HS-5 (cell line): ENCODE measurements at places on chromosomes 11 and 22.

- DNase-seq = no peak
These were observed 1.1 kb downstream of the KCNQ1 start for GRCh38 chr11:2445746-2446551.

- DNase-seq = no peak
These were observed 555 bp downstream of the TP53I11 start for GRCh38 chr11:44950031-44950624.

DNA sequence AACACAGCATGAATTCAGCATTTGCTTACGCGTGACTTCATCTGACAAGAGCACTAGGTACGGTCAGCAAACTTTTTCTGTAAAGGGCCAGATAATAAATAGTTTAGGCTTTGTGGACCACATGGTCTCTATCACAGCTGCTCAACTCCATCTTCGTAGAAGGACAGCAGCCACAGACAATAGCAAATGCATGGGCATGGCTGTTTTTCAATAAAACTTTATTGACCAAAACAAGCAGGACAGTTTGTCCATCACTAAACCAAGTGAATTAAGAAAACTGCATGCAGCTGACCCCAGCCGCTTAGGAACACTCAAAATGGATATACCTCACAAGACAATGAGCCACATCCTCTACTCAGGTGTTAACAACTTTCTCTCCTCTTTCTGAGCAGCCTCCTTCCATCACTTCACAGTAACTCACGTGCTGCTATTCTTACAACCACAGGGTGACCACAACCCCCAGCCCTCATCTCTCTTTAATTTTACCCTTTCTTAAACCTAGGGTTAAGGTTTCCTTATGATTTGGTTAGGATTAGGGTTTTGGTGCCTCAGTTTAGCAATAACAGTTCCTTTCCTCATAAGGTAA is 22.7 kb upstream of the ARHGAP32 start:
- DNase-seq = no peak

- DNase-seq = no peak
These were observed 32.4 kb downstream of the JAM3 start for GRCh38 chr11:134101282-134101681.

- no peak for DNase-seq
These were observed 2.4 kb upstream of the ASCC2 start for GRCh38 chr22:29840498-29840897.

- no peak for DNase-seq
These were observed 5.4 kb downstream of the TMEM123 start for GRCh38 chr11:102447193-102447592.

GRCh38 chr11:26278354-26278753 is 53.6 kb upstream of the ANO3 start:
- no peak for DNase-seq

DNA sequence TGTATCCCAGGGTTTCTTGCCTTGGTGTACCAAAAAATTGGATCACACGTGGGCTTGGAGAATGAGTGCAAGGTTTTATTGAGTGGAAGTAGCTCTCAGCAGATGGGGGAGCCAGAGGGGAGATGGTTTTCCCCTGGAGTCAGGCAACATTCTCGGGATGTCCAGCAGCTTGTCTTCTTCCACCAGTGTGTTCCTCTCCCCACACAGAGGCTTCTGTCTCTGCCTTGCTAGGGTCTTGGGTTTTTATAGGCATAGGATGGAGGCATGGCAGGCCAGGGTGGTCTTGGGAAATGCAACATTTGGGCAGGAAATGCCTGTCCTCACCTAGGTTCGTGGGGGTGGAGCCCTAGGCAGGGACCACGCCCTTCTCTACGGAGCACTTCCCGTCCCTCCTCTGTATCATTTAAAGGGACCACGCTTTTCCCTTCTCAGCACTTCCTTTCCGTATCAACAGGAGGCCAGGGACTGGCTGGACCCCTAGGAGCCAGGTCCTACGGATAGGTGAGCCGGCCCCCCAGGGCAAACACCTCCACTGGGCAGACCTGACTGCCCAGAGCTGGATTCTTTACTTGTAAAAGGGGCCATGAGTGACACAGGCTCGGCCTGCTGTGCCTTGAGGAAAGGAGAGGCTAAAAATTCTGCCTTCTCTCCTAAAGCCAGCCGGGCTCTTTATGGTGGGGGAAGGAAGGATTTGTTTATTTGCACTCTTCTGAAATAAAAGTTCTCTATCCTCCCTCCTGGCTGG is 55.3 kb upstream of the CCDC188 start:
- peak; percentile 42 for DNase-seq

DNA sequence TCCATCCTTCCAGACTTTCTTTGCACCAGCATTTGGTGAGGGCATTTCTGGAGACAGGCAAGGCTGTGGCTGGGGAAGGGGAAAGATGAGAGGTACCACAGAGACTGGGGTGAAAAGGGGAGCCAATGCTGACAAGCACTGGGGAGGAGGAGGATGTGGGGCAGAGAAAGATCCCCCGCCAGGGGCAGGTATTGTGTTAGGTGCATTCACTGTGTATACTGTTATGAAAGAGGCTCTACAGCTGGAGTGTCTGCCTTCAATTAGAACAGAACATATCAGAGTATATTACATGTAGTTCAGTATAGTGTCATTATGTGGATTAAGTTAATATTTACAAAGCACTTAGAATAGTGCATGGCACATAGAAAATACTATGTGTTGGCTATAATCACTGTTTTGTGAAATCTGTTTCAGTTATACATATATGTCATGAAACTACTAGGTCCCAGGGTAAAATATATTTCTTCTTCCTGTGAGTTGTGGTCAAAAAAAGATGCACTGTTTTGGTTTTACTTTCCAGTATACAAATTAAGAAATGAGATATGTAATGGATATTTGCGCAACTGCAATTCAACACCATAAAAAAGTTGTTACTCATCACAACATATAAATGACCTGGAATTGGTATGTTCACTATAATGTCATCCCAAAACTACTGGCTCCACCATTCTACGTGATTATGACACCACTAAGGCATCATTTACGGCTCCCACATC is 8.4 kb downstream of the MSANTD2 start:
- DNase-seq = no peak

- DNase-seq = no peak
These were observed 46.2 kb downstream of the SHANK2 start for GRCh38 chr11:71206186-71206585.

DNA sequence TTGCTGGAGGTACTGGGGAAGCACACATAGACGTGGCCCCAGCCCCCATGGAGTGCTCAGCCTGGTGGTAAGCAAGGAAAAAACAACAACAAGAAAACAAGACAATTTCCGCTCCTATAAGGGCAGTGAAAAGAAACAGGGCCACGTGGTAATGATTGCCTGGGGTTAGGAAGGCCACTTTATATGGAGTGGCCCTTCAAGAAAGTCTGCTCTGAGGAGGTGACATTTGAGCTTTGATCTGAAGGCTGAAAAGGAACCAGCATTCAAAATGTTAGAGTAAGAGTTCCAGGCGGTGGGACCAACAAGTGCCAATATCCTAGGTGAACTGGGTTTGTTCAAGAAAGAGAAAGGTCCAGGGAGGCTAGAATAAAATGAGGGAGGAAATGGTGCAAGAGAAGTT is 87.6 kb downstream of the SCN3B start:
- no peak for DNase-seq

GRCh38 chr11:23263466-23263865 is 403.2 kb upstream of the CCDC179 start:
- no peak for DNase-seq

GRCh38 chr11:30128269-30128932 is 102.4 kb upstream of the FSHB start:
- peak; percentile 96 for DNase-seq

DNA sequence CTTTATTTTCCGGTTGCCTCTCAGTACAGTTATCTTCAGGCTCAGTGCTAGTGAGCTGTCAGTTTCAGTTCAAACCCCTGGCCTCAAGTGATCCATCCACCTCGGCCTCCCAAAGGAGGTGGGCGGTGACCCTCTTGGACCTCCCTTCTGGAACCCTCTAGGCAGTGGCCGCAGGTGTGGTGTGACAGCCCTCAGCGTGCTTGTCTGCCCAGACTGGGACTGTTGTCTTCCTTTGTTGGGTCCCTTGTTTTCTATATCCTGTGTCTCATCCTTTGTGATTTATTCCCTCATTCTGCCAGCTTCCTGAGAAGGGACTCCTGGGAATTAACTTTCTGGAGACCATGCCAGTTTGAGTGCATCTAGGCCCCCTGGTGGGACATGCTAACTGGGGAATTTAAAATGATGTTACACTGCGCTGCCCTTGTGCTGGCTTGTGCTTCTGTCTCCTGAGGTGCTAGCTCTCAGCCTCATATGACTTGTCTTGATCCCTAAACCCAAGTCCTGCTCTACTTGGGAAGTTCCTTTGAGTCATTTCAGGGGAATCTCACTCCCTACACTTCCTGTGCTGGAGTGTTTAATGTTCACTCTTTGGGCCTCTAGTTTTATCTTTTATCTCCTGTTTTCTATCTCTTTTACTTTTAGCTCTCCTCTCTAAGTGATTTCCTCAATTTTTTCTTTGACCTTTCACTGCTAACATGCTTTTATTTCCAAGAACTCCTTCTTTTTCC is 19.4 kb downstream of the MED15 start:
- peak; percentile 79 for DNase-seq
